GM19239 (cell line): ENCODE measurements at places on chromosomes 7 and 10.

GRCh38 chr7:98211676-98212531, 665 bp downstream of the BHLHA15 start:
- DNase-seq: no peak

DNA sequence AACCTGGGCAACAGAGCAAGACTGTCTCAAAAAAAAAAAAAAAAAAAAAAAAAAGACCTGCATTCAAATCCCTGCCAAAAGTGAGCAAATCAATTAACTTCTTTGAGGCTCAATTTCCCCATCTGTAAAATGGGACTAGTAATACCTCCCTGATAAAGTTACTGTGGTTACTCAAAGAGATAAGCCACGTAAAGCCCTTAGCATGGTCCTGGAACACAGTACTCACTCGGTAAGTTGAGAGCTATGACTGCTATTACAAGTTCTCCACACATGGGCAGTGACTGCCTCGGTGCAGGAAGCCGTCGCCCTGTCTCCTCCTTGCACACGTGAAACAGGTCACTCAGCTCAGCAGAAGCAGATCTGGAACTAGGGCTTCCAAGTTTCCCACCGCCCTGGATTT, 37.9 kb downstream of the DDIT4 start:
- no peak for DNase-seq

GRCh38 chr7:134920026-134920753, 66.1 kb upstream of the AGBL3 start:
- DNase-seq: no peak

- no peak for DNase-seq
Measured at GRCh38 chr10:43229208-43230061, 37.4 kb downstream of the RASGEF1A start.

DNA sequence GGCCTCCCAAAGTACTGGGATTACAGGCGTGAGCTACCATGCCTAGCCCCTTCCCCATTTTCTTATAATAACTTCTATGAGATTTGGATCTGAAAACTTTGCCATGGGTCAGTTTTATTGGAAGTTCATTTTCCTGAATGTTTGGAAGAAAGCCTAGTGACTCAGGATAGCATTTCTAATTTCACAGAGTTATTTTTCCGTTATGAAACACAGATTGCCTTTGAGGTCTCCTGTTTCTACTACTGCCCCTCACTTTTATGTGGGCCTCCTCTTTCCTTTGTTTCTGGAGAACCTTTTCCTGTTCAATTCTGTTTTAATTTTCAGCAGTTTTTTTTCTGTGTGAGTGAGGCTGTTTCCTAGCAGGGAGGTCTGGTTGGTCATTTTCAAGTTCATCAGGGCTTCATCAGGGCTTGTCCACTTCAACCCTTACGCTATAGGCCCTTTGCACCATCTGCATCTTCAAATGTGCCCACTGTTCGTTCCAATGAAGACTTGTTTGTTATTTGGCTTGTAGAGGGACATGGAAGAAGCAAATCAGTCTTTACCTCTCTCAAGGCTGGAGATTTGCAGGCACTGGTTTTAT, 58.7 kb downstream of the BMPR1A start:
- no peak for DNase-seq

GRCh38 chr10:43671659-43672531, 23.2 kb upstream of the ZNF32 start:
- peak; percentile 83 for DNase-seq

DNA sequence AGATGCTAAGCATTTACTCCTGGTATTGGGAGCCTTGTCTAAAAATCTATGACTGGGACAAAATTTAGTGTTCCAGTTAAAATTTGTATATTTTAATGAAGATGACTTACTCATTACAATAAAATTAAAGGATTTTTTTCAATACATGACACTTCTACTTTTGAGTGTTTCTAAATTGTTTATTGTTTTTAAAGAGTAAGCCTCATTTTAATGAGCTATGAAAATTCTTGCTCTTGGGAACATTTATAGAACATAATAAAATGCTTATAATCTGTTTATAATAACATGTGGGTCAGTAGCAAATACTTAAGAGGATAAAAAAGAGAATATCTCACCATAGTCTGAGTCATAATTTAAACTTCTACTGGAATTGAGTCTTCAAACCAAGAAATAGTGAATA, 149.5 kb downstream of the PLCE1 start:
- DNase-seq: no peak

DNA sequence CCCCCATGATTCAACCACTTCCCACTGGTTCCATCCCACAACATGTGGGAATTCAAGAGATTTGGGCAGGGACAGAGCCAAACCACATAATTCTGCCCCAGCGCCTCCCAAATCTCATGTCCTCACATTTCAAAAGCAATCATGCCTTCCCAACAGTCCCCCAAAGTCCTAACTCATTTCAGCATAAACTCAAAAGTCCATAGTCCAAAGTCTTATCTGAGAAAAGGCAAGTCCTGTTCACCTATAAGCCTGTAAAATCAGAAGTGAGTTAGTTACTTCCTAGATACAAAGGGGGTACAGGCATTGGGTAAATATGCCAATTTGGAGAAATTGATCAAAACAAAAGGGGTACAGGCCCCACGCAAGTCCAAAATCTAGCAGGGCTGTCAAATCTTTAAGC, 272.9 kb downstream of the MAGI2 start:
- DNase-seq: no peak

DNA sequence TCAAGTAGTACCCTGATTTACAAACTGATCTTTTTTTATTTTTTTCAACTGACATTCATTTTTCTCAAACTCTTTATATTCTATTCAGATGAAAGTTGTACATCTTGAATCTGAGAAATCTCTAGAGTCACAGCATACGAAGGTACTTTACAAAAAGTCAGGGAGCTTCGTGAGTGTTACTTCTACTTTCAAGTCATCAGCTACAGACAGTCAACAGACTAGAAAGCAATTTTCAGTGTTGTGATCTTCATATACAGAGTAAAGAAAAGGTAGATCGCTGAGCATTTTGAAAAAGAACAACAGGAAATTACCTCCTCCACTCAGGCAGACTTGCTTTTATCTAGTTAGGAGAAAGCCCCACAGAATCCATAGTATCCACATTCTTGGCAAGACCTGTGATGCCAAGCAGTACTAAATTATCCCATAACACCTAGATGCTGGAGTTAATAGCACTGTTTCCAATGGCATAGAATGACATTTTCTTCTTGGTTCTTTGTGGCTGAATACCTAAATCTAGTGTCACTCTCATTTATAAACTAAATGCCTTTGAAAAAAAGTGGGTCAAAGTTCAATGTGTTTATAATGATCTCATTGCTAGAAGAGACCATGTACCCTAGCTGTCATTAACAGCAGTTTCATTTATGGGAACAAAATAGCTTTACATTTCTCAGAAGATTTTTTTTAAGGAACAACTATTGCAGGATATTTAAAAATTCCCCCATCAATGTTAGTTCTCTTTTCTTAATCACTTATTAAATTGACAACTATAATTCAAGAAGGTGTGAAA, 12.0 kb upstream of the ZNF800 start:
- DNase-seq: no peak

DNA sequence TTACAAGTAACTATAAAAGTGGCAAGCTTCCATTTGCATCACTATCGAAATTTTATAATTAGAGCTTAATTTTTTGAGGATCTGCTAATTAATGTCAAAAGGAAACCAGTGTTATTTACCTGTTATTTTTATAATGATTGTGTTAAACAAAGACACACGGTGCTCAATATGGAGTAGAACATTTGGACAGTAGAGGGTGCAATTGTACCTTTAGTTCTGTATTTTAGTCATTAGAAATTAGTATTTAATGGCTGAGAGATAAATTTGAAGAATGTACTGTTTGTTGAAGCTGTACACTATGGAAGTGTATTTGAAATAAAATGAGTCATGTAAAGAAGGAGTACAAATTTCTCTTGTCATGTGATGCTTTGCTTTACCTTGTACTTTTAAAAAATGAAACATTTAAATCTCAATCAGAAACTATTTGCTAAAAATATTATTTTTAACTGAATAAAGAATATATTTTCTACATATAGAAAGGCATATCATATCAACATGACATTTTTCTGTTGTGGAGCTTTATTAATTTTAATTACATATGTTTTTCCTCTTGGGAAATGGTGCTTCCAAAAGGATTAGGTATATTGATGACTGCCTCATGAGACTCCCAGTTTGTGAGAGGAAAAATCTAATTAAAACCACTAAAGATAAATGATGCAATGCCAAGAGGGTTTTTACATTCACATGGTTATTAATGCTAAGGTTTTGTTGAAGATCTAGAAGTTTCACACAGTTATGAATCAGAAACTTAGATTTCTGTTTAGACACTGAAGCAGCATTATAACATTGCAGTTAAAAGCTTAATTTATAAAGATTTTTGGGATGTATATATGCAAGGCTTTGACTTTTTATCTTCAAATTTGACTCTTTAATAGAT, 10.4 kb upstream of the PRKG1 start:
- no peak for DNase-seq

- DNase-seq: no peak
Measured at GRCh38 chr10:110307805-110308204, 3.1 kb upstream of the SMNDC1 start.

- DNase-seq: no peak
Measured at GRCh38 chr7:2785071-2785500, 59.0 kb downstream of the GNA12 start.

- DNase-seq: no peak
Measured at GRCh38 chr7:139358541-139359365, 941 bp upstream of the LUC7L2 start.

DNA sequence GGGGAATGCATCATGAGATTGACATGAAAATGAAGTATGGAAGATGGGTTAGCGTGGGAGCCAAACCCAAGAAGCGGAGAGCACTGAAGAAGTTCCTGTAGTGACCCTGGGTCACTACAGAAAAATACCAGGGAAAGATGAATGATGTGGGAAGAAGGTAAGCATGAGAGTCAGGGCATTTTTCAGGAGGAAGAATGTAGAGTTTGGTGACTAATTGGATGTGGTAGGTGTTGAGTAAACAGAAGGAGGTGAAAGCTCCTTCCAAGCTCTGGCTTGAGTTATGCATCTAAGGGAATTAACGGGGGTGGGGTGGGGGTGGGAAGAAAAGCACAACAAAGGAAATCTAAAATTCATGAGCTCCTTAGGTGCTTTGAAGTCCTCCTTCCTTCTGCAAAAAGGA, 238.1 kb upstream of the AOAH start:
- no peak for DNase-seq

- DNase-seq: no peak
Measured at GRCh38 chr7:55521512-55521911, 50.8 kb downstream of the VOPP1 start.

DNA sequence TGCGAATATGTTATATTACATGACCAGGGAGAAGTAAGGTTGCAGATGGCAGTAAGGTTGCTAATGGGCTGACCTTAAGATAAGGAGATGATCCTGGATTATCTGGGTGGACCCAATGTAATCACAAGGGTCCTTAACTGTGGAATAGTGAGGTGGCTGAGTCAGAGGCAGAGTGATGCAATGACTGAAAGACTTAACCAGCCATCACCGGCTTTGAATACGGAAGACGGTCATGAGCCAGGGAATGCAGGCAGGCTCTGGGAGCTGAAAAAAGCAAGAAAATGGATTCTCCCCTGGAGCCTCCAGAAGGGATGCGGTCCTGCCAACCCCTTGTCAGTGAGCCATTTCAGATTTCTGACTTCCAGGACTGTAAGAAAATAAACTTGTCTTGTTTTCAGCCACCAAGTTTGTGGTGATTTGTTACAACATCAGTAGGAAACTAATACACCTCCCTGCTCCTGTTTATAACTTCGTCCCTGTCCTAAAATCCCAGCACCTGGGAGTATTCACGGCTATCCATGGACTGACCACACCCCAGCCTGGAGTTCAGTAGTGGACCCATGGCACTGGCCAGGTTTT, 4.6 kb upstream of the C10orf95 start:
- no peak for DNase-seq

DNA sequence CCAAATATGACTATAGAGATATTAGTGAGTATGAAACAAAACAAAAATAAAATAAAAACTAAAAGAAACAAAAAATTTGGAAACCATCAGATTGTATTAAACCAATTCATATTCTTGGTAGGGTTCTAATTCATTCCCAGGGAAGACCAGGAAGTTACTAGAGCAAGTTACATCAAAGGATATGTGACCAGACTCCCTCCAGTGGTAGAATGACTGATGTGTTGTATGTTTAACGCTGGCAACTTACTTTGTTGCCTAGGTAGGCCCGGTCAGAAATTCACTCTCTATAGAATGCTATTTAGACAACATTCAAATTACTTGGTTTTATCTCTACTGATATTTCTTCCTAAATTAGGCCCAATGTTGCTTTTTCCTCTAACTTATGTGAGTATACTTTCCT, 5.2 kb downstream of the PHYHIPL start:
- DNase-seq: peak; percentile 3

DNA sequence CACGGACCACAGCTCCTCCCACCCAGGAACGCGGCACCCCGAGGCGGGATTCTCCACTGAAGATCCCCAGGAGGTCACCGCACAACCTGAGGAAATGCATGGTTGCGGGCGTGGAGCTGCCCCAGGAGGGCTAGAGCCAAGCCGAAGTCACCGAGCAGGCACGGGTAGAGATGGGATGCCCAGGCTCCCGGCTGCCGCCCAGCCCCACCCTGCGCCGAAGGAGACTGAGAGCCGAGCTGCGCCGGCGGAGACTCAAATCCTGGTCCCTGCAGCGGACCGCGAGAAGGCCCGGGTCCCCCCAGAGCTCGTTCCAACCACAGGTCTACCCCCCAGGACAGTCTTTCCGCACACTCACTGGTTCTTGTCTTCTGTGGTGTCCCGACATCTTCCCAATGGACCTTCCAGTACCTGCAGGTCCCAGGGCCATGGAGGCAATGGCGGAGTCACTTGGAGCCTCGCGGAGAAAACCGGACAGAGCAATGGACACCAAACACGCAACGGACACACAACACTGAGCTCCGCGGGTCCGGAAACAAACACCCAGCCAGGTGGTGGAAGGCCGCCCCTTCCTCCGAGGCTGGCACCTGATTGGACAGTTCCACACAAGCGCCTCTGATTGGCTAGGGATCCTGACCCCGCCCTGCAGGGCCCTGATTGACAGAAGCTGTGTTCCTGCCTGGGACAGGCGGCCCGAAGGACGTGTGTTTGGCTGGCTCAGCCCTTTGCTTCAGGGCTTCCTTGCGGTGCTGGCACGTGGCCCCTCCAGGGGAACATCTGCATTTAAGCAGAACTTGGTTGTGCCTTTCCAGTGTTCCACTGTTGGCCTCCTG, 331.9 kb upstream of the NUPR2 start:
- DNase-seq: no peak

GRCh38 chr7:157352516-157352915, 15.7 kb downstream of the DNAJB6 start:
- no peak for DNase-seq
